HCT116 (cell line): ENCODE measurements at places on chromosomes 16 and 17.

- DNase-seq = no peak
These were observed 6.5 kb downstream of the ZNF629 start for GRCh38 chr16:30780549-30780948.

- DNase-seq = no peak
These were observed 173.7 kb downstream of the HS3ST3B1 start for GRCh38 chr17:14474591-14474990.

DNA sequence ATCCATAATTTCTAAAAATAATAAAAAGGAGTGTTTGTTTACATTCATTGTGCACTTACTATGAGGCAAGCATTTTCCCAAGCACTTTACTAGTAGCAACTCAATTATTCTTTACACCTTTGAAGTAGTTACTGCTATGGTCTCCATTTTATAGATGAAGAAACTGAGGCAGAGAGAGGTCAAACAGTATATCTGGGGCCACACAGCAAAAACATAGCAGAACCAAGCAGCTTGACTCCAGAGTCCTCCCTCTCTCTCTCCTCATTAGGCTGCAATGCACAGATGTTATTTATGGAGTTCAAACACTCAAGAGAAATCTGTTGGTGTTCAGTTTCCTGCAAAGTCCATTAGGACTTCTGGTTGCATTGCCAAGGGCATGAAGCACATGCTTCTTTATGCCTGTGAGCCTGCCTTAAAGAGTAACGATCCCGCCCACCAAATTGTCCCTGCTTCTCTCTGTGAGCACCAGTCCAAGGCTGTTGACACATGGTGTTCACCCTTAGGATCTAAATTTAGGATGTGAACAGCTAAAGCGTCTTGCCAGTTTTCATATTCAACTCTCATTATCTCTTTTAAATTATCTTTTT, 44.0 kb downstream of the GPRC5B start:
- DNase-seq = no peak

DNA sequence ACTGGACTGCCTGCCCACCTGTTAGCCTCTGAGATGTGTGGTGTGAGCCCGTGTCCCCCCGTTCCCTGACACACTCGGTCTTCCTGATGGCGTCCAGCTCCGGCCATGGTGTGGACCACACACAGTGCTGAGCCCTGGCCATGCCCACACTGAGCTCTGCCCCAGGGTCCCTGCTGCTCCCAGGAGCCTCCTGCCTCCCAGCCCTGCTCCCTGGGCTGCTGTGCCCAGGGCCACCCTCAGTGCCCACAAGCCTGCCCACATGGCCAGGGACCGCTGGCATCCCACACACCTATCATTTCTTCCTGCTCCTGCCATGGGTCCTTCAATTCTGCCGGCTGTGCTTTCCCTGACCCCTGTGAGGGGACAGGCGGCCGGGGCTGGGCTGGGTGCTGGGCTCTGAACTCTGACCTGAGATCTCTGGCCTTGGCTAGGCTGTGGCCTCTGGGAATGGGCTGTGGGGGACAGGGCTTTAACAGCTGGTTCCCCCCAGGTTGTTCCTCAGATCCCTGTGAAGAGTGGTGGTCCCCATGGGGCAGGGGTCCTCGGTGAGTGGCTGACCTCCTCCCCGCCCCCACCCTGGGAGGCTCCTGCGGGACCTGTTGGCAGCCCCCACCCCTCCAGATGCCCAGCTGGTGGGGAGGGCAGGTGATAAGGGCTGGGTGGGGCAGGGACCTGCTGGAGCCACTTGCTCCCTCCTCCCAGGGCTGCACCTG, 4.0 kb downstream of the CEMP1 start:
- no peak for DNase-seq

GRCh38 chr17:66449418-66449977, 147.1 kb downstream of the PRKCA start:
- no peak for DNase-seq

- DNase-seq = no peak
These were observed 47.6 kb downstream of the MED13 start for GRCh38 chr17:62017496-62017895.

DNA sequence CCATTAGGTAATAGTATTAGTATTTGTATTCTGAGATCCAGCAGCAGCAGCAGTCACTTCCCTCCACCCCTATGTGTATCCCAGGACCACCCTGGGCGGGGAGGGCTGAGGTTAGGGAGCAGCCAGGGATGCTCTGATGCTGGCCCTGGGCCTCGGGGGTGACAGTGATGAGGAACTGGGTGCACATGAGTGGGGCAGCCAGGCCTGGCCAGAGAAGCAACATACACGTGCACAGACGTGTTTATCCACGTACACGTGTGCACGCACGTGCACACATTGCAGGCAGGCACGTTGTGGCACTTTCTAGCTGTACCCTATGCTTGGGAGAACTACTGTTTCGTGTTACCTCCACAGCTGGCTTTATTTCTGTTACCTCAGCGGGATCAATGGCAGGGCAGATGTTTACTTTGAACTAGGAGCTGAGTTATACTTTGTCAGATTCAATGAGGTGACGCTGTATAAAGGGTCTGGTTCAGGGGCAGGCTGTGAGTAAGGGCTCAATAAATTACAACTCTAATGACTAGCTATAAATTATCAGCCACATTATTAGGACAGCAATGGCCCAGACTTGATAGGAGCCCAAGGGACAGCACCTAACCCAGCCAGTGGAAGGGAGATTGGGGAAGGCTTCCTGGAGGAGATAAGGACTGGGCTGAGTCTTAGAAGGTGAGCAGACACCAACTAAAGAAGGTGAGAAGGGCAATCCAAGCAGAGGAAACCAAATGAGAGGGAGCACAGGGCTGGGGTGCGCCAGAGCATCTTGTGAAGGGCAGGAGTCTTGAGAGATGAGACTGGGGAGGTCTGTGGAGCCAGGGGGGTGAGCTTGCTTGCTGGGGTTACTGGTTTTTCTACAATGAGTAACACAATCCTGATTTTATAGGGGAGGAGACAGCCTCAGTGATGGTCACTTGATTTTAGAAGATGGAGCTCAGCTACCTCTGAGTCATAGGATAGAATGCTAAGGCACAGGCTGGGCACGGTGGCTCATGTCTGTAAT, 22.4 kb upstream of the CA4 start:
- DNase-seq = no peak

DNA sequence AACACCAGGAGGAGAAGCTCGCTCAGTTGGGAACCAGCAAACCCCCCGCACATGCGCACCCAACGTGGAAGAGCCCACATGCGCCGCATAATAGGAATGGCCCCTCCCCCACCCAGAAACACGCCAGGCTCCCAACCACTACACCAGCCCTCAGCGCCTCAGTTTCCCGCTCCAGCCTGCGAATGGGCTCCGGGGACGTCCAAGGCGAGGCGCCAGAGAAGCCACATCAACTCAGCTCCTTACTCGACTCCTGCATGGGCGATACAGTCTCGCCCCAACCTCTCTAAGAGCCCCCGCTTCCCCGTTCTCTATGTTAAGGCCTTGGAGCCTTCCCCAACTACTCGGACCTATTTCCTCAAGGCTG, 504 bp downstream of the SRSF1 start:
- DNase-seq = peak; percentile 49

DNA sequence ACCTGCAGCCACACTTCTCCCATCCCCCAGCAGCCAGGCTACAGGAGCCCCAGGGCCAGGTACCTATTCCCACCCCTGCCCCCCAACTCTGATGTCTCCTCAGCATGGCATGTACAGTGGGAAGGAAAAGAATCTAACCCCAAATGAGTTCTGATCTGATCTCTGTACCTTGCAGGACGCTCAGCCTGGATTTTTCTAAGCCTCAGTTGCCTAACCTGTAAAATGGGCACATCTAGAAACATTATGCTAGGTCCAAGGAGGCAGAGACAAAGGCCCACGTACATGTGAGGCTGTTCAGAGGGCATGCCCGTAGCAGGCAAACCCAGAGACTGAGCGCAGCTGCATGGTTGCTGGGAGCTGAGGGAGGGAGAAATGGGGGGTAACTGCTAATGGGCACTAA, 35.1 kb downstream of the SLC38A8 start:
- no peak for DNase-seq

GRCh38 chr16:49600536-49600935, 226.9 kb downstream of the C16orf78 start:
- DNase-seq = no peak
